NCI-H460 (cell line): ENCODE measurements at places on chromosomes 6 and 20. TPM values are rescaled to one million over a fixed set of nuclear protein-coding genes. Genes with fewer than 3 reads are reported as not detected.

GRCh38 chr6:140824595-140824994 is 1308.1 kb upstream of the GJE1 start:
- DNase-seq = no peak

ANGPT4 gene
- not detected in 2 replicates for total RNA-seq

ASF1A gene
- total RNA-seq = 54.6 and 56.8 TPM in 2 replicates

- DNase-seq = no peak
These were observed 28.4 kb downstream of the MAP3K5 start for GRCh38 chr6:136763716-136764516.

CTAGE9 gene
- total RNA-seq = not detected in 2 replicates

DNA sequence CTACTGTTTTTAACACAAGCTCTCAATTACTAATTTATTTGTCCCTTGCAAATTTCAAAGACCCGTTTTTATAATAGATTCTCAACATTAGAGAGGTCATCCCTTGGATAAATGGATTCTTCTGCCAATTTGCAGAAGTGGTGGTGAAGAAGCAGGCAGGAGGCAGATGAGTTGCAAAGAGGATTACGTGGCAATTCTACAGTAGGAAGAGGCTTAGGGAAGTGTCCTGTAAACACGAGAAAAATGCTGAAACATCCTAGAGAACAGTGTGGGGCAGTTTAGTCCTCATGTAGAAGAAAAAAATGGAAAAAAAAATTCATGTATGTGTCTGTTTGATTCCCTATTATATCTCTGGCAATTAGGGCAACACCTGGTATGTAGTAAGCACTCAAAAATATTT is 87.6 kb downstream of the BMP2 start:
- DNase-seq = no peak

DNA sequence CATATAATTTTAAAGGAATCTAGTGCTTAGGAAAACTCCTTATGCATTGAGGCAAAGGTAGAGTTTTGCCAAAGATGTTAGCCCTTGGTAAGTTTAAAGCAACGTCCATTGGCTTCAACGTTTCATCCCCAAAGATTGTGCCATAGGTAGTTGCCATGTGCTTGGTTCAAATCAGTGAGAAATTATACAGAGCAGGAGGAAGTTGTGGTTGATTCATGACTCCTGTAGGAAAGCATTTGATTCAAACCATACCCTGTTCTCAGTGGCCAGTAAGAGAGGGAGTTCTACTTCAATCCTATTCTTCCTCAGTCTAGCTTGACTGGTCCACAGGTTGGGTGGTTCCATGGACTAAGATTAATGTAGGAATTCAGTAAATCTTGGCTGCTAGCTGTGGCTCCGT is 535.6 kb downstream of the QKI start:
- DNase-seq = no peak

DNA sequence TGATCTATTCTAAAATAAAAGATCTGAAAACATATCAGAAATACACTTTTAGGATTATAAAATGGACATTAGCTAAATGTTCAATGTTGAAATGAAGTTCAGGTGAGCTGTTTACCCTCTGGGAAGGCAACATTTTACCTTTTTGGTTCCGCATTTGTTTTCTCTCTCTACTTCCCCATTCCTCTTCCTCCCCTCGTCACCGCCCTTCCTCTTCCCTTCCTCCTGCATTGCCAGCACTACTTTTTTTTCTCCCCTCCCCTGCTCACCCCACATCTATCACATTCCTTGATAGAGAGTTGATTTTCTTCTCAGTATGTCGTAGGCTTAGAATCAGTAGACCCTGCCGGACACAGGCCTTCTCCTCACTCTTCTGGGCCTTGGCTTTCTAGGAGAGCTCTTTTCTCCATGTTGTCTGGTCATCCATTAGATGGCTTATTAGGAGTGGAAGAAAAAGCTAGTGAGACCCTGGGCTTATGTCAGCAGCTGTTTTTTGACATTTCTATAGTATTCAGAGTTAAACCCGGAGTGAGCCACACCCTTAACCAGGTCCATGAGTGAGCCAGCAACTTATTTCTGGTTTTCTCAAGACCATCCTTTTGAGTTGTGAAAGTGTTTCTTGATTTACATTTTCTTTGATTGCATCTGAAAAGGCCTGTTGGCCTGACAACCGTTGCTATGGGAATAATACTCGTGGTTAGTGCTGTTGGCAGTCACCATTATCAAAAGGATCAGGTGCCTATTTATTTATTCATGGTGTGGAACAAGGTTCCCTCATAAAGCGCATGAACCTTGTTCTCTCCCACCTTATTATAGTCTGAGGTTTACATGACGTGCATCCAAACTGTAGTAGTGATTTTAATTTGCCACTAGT is 90.9 kb downstream of the DTD1 start:
- no peak for DNase-seq

GRCh38 chr6:129657483-129657882 is 52.5 kb downstream of the ARHGAP18 start:
- DNase-seq = no peak
